ENCODE measurements at places on chromosomes 1 and 21. TPM values are rescaled to one million over a fixed set of nuclear protein-coding genes. Genes with fewer than 3 reads are reported as not detected.

GRCh38 chr1:19888112-19888511 lies 5.9 kb downstream of the OTUD3 start:
- no peak for DNase-seq

DNA sequence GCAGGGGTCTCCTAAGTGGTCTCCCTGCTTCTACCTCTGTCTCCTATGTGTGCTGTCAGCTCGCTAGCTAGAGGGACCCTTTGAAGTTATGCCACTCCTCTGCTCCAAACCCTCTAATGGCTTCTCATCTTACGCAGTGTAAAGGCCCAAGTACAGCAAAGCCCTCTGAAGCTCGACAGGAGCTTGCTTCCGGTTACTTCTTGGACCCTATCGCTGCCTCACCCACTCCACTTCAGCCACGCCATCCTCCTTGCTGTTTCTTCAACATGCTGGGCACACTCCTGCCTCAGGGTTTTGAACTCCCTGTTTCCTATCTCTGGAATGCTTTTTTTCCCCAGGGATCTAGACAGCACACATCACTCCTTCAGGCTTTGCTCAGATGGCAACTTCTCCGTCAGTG lies 102.3 kb upstream of the F3 start:
- DNase-seq, result no peak

DNA sequence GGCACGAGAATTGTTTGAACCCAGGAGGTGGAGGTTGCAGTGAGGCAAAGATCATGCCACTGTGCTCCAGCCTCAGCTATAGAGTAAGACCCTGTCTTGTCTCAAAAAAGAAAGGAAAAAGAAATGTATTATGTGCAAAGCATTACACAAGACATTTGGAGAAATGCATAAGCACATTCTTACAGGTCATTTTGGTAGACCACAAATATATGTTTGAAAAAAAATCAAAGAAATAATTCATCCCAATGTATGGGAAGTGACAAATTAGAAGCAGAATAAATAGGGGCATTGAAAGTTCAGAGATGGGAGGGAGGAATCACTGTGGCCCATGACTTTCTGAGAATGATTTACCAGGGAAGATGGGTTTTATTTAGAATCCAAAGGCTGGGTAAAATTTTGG lies 283.5 kb upstream of the ADAMTS5 start:
- no peak for DNase-seq

- no peak for DNase-seq
Observed at GRCh38 chr1:178536329-178536728, 23.4 kb downstream of the TEX35 start.

Gene ARHGEF16
- total RNA-seq, result not detected

DNA sequence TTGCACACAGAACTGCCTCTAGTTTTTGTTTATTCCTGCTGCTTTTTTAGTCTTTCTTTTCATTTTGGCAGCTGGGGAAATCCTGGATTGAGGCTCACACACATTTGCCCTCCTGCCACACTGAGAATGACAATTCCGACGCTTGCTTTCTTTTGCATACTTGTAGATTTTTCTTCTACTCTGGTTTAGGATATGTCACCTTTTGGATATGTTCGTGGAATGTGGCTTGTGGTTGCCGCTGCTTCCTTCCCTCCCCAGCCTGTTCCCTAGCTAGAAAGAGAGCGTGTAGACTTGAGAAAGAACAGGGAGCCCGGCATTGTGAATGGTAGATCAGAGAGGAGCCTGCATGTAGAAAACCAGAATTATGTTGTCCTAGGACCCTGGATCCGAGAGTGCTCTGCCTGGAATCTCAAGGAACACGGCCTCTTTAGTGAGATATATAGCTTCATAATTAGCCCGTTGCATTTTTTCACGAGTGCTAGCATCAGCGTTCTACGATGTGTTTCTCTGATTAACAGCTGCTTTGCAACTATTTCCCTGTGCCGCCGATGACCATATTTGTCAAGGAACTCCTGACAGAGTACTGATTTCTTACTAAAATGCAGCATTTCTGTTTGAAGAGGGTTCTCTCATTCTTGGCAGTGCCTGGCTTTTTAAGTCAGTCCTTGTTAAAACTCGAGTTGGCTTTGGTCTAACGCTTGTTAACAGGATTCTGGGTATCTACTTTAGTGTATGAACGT lies 56.2 kb downstream of the PEX14 start:
- DNase-seq, result peak; percentile 59

GRCh38 chr1:184376369-184376768 lies 10.5 kb upstream of the C1orf21 start:
- no peak for DNase-seq

GRCh38 chr1:198187973-198188588 lies 31.3 kb downstream of the NEK7 start:
- DNase-seq, result no peak

- no peak for DNase-seq
Observed at GRCh38 chr1:154490317-154490716, 11.7 kb upstream of the TDRD10 start.

Gene NBPF4
- not detected for total RNA-seq

Gene SKI
- total RNA-seq, result 13.9 TPM

DNA sequence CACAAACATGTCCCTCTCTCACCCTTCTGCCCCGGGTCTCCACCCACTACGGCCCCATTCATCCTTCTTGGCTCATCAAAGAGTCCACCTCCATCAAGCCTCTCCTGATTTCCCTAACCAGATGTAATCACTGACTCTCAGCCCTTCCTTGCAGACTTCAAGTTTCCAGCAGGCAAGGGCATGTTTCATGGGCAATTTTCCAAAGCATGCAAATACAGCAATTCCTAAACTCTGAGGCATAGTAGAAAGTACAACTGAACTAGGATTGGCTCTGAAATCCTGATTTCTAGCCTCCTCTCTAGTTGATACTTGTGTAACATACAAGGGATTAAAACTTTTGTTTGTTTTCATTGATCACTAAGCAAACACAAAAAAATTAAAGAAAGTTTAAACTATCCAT lies 109.1 kb upstream of the GADD45A start:
- peak; percentile 72 for DNase-seq

- DNase-seq, result peak; percentile 83
Observed at GRCh38 chr1:153612755-153613331, at the start of gene S100A16. S100A16 (minus strand) TSS chr1:153613137; CDS start chr1:153608151, 4,986 bp downstream.

Gene C1orf105
- 0.19 TPM for total RNA-seq

DNA sequence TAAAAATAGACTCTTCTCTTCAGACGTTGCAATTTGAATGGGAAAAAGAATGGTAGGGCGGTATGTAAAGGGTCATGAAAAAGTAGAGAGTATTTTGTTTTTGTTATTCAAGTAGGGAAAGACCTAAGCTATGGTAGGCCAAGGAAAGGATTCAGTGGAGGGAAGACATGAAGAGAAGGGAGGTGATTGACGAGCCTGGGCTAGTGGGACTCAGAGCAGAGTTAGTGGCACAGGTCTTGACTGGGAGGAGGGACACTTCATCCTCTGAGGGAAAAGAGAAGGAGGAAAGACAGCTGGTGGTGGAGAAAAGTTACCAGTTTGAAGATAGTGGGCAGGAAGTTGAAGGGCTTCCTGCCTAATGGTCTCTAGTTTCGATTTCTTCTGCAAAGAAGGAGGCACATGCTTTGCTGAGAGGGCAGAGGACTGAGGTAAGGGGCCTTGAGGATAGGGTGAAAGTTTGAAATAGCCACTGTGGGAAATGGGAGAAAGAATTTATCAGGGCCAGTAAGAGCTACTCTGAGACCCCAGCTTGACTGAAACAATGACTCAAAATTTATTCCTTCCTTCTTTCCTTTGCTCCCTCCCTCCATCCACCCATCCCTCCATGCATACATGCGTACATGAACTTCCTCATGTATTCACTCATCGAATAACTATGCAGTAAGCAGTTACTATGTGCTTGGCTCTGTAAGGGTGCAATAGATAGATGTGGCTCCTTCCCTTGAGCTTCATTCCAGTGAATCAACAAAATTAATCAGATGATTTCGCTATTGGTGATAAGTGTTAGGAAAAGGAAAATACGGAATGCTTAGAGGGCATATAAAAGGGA lies 4.2 kb downstream of the CD48 start:
- no peak for DNase-seq
